ENCODE measurements at places on chromosomes 2 and 18.

DNA sequence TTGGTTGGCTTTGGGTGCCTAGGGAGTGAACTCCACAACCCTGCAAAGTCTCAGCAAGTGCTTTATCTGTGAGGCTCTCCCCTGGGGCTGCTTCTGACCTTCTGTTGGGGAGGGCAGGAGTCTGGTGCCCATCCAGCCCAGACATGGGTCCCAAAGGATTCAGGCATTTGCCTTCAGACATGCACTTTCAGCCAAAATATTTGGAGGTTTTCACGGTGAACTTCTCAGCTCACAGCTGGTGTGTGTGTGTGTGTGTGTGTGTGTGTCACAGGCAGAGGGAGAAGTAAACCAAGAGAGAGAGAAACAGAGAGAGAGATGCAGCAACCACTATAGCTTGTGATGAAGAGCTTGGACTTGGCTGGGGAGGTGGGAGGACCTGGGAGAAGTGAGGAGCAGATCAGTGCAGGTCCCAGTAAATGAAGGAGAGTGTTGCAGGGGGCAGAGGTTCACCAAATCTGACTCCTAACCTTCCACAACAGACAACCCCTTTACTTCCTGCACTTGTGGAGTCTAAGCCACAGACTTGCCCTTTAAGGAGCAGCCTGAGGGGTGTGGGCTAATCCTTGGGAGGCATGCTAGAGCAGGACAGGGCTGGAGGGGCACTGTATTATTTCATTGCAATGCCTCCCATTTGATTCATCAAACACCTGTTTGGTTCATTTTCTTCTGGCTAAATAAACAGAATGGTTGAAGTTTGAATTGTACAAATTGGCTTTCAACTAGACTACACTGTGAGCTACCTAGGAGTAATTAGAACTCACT lies 14.1 kb downstream of the SLC9A4 start:
- DNase-seq: no peak

DNA sequence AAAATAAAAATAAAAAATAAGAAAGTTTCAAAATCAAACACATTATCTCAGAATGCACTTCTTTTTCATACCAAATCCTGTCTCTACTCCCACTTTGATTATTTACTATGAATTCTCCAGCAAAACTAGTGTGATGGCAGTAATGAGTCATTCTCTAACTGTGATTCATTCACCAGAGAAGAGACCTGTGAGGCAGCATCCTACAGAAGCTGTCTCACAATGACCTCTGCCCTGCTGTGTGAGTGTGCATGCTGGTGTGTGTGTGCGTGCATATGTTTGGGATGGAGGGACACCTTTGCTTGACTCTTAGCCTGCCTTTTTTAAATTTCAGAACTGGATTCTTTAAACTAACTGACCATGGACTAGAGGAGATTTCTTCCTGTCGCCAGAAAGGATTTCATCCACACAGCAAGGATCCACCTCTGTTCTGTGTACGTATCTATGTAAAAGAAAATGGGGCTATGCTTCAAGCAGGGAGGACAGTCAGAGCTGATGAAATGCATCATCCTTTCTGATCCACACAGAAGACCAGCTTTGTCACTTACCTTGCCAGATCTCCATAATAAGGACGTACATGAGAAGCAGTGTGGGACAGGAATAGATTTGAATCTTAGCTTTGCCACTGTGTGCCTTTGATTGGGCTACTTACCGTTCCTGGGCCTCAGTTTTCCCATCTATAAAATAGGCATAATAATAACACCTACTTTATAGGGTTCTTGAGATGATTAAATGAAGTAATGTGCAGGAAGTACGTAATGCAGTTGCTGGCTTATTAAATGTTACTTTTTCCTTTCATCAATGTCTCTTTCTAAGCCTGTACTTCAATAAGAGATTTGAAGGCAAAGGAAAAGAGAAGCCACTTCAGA lies 31.2 kb downstream of the STAMBP start:
- no peak for DNase-seq

- DNase-seq: no peak
These were observed 5.3 kb downstream of the MYL1 start for GRCh38 chr2:210309548-210310233.

GRCh38 chr2:239479471-239479870 lies 78.7 kb upstream of the HDAC4 start:
- no peak for DNase-seq

- no peak for DNase-seq
These were observed 113.9 kb upstream of the TFCP2L1 start for GRCh38 chr2:121398853-121399252.

GRCh38 chr2:19769513-19769912 lies 132.3 kb downstream of the TTC32 start:
- no peak for DNase-seq

- DNase-seq: no peak
These were observed 2750.9 kb downstream of the RPIA start for GRCh38 chr2:91442246-91442905.

DNA sequence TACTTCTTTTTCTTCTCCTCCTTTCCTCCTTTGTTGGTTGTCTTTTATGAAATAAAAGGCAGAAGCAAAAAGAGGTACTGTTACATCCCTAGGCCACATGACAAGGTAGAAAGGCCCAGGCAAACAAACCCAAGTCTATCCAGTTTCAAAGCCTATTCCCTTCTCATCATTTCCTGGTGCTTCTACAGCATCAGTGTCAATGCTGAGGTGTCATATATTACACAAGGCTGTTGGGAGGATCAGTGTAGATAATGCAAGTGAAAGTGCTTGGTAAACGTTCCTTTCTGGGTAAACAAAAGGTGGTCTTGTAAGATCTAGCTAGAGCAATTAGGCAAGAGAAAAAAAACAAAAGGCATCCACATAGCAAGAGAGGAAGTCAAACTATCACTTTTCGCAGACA lies 64.9 kb downstream of the EVA1A start:
- DNase-seq: no peak

DNA sequence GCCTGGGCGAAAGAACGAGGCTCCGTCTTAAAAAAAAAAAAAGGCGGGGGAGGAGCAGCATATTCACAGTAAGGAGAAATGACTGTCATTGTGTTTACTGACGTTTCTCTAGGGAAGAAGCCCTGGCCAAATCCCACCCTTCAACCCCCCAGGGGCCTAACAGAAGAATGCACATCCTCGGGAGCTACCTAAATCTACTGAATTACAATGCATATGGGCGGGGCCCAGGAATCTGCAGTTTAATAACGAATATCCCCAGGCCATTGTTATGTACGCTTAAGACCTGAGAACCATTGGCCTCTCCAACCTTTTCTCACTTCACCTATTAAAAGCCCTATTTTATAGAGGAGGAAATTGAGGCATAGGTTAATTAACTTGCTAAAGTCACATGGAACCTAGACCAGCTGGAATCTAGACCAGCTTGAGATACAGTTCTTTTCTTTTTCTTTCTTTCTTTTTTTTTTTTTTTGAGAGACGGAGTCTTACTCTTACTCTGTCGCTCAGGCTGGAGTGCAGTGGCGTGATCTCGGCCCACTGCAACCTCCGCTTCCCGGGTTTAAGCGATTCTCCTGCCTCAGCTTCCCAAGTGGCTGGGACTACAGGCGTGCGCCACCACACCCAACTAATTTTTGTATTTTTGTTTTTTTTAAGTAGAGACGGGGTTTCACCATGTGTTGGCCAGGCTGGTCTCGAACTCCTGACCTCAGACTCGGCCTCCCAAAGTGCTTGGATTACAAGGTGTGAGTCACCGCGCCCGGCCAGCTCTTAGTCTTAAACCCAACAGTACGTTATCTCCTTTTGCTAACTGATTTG lies 708 bp upstream of the RIF1 start:
- DNase-seq: no peak

- DNase-seq: no peak
These were observed at the start of gene TEX51 for GRCh38 chr2:126898636-126899035. Gene TEX51 (plus strand): TSS chr2:126898890. CDS start chr2:126898919, 29 bp downstream.

- DNase-seq: no peak
These were observed 238.5 kb upstream of the FBXO11 start for GRCh38 chr2:48144777-48145176.

DNA sequence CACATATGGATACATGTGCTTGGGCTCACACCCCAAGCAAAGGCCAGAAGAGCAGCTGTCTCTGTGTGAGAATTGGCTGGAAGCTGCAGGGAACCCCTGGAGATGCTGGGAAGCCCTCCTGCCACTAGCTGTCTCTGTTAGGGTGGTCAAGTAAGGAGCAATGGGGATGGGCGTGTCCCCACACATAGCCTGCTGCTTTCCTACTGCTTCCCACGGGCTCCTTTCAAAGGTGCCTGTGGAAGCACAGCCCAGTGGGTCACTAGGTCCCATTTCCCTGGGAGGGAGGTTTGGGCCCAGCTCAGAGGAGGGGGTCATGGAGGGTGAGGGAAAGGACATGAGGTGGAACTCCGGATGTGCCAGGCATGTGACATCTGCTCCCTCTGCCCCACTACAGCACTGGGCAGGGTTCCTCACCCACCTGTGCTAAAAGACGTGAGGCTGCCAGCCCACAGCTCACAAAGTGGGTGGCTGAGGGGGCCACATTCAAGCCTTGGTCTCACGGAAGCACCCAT lies 24.4 kb upstream of the MAL start:
- DNase-seq: no peak

DNA sequence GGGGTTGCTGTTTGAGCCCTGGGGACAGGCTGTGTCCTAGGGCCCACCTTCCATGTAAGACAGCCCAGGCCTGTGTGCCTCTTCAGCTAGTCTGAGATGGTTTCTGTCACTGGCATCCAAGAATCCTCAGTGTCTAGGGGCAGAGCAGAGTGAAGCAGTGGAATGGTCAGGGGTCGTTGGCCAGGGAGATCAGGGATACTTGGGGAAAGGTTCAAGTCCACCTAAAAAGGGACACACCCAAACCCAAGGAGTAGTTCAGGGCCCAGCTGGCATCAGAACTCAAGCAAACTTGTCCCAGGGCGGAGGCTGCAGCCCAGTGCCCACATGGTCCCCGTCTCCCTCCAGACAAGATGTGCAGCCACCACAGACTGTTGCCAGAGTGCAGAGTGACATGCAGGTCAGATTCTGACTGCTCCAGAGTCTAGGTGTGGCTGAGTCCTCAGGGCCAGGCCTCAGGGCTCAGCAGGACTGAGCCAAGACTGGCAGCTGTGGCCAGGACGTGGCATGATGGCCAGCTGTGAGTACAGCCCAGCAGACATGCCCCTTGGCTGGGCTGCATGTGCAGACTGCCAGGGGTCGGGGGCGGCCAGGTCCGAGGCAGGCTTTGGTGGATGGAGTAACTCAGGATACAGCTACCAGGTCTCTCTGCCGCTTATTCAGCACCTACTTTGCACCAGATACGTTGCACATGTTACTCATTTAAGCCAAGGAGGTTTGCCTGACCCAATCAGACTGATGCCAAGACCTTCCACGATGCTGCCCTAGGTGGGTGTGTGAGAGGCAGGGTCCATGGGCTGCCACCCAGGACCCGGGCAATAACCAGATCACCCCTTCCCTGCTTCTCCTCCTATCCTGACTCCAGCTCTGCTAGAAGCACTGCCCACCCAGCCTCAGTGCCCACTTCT lies 146.6 kb downstream of the SMAD7 start:
- DNase-seq: no peak

GRCh38 chr2:231449503-231450054 lies 14.7 kb downstream of the NCL start:
- no peak for DNase-seq

DNA sequence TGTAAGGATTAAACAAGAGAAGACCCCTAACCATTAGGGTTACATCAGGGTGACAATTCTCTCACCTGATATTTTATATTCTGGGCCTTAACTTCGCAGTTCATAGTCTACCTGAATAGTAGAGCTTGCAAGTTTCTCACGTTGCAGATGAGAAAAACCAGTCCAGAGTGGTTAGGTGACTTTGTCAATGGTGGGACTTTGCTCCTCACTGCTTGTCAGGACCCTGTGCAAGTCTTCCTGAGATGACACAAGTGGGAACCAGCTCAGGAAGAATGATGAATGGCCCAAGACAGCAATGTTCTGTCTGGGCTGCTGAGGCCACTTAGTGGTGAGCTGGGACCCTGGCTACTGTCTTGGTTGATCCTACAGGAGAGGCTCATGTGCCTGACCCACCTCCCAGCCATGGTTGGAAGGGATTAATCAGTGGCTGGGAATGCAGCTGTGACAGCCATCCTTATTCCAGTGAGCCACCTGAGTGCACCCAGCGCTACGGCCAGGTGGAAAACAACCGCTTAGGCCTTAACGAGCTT lies 16.9 kb downstream of the LGALSL start:
- no peak for DNase-seq

GRCh38 chr2:129301431-129301913 lies 678.0 kb upstream of the RAB6C start:
- no peak for DNase-seq

DNA sequence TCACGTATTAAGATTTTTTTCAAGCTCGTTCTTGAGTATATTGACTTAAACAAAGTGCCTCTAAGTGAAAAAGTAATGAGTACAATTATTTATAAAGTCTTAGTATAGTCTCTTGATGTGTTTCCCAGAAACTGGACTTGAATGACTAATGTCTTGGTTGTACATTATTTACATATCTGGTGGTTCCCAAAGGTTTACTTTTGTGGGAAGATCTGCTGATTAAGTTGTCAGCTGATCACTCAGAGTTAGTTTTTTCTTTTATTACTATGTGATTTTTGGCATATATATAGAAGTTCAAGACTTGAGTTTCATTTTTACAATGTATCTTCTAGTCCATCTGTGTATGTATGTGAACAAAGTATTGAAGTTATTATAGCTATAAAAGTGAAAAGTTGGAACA lies 29.5 kb downstream of the RNF144A start:
- no peak for DNase-seq

GRCh38 chr2:176534798-176535466 lies 265.7 kb downstream of the MTX2 start:
- DNase-seq: no peak

DNA sequence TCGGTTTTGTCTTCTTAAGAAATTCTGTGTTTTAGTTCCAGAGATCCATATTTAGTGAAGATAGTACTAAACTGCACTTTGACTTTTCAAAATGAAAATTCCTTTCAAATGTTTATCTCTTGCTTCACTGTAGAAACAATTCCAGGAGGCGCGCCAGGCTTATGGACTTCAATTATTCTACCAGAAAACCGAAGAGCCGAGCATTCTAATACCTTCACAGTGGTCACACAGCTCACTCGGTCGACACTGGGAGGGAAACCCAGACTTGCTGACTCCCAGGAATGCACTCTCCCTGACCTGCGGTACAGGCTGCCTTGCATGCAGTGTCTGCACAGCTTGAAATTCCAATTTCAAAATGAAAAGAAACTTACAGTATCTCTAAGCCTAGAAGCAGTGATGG lies 119.9 kb upstream of the PIEZO2 start:
- no peak for DNase-seq

GRCh38 chr2:171785450-171785849 lies 98.2 kb downstream of the DYNC1I2 start:
- no peak for DNase-seq

- DNase-seq: no peak
These were observed 23.7 kb downstream of the HEATR5B start for GRCh38 chr2:37060446-37060845.

- no peak for DNase-seq
These were observed 102.4 kb upstream of the SCN1A start for GRCh38 chr2:166230024-166230723.

Measured in cortex of kidney (tissue), 1 donor.